ENCODE measurements at places on chromosomes 4 and X. TPM values are rescaled to one million over a fixed set of nuclear protein-coding genes. Genes with fewer than 3 reads are reported as not detected.

Gene PCSK1N
- total RNA-seq, result 1.0 TPM

GRCh38 chrX:22430701-22431100 lies 158.0 kb downstream of the CBLL2 start:
- no peak for DNase-seq

DNA sequence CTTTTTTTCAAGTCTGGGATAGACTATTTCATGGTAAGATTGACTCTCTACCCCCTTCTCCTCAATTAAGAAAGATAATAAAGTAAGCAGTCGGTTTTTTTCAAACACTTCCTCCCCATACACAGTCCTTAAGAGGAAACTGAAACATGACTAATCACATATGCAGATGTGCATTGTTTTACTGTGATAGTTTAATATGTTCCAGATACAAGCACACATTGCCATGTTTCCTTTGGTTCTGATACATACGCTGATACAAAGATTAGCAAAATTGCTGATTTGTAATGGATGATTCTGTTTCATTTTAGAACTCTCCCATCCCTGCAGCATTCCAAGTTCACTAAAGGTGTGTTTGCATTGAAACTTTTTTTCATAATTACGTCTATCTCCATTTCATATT lies 76.1 kb downstream of the FBXO8 start:
- DNase-seq, result no peak

Gene RAB41
- total RNA-seq, result not detected

GRCh38 chrX:2484721-2485648 lies 15.8 kb downstream of the DHRSX start:
- DNase-seq, result no peak

DNA sequence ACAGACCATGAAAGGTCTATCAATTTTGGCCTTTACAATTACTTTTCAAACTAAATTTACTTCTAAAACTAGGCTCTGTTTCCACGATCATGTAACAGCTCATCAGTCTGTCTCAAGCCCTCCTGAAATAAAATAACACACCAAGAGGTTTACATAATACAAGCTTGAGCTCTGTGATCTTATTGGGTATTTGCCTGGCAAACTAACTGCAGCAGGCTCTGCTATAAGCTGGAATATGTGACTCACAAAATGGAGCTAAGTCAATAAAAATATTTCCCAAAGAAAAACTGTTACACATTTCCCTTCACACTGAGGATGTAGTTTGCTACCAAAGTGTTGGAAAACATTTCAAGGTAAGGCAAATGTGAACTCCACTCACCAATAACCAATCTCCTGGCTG lies 94.7 kb upstream of the GPM6B start:
- DNase-seq, result no peak

Gene DNAAF6
- total RNA-seq, result not detected

DNA sequence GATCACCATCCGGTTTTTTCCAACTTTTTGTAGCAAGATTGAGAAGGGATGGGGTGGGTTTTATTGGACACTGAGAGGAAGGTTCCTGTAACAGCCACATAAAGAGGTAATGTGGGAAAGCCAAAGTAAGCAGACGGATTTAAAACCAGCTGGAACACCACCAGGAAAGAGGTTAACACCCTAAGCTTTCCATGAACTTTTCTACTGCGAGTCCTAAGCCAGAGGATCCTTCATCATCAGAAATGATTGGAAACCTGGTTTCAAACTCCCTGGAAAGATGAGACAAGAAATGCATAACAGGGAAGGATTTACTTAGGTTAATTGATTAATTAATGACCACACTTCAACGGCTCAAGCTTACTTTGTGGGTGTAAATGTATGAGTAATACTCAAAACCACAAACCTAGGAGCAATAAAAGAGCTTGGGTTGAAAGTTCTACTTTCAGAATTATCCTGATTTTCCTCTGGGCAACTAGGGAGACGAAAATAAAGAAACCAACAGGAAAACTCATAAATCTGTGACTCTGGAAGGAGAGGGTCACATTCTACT lies 91.5 kb downstream of the COX18 start:
- DNase-seq, result no peak

- no peak for DNase-seq
Observed at GRCh38 chr4:1964443-1964842, 44.3 kb downstream of the NELFA start.

DNA sequence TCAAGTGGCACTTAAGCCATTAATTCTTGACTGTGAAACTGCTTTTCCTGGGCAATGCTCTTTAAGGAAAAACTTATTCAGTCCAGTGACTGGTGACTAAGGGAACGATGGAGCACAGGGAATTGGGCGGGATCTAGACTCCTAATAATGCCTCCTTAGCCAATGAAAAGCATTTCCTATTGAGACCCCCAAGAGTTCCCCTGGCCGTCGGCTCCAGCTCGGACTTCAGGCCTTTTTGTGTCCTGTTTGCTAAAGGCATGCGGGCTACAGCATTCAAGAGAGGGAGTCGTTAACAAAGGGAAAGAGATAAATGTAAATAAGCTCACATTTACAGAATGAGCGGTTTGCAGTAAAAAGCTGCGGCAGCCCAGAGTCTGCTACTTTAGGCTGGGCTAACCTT lies at the start of gene LPAR4:
LPAR4 (plus strand) TSS at position 232 of the 400 bp plus-strand sequence. CDS start 7,150 bp downstream, outside the sequence.
- DNase-seq, result no peak

GRCh38 chr4:145034727-145035211 lies 63.2 kb downstream of the ANAPC10 start:
- DNase-seq, result no peak

DNA sequence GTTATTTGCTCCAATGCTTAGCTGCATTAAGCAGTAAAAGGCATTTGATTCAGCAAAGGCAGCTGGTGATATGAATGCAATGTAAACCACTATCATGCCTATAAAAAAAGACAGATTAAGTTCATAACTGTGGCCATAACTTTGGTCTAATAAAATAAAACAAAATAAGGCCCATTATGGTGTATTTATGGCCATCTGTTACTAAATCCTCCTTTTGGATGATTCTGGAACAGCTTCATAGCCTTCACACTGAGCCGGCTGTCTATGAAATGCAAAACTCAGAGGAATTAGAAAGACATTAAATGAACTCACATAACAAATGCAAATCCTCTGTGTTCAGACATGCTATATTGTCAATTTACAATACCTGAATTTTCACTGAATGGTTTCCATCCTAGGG lies 223.7 kb upstream of the FAT4 start:
- no peak for DNase-seq

Gene HELT
- total RNA-seq, result 1.3 TPM

Gene SPANXC
- not detected for total RNA-seq

- no peak for DNase-seq
Observed at GRCh38 chr4:82524570-82525152, 37.1 kb downstream of the TMEM150C start.

- DNase-seq, result no peak
Observed at GRCh38 chr4:48653217-48654014, 126.7 kb downstream of the FRYL start.

Gene DUSP21
- not detected for total RNA-seq

- DNase-seq, result no peak
Observed at GRCh38 chr4:65071564-65071963, 598.7 kb downstream of the EPHA5 start.

Gene SERTM2
- 0.09 TPM for total RNA-seq

GRCh38 chr4:112865443-112865842 lies 184.0 kb upstream of the ANK2 start:
- no peak for DNase-seq
